Hindlimb muscle (tissue), 1 donor: ENCODE measurements at places on chromosomes 2 and 18.

GRCh38 chr18:36314098-36314497, 16.6 kb downstream of the FHOD3 start:
- DNase-seq, result no peak

GRCh38 chr18:47417807-47418206, 166.3 kb upstream of the SKOR2 start:
- DNase-seq, result peak; percentile 18

- DNase-seq, result peak; percentile 76
Observed at GRCh38 chr18:24659827-24660720, 199.6 kb downstream of the HRH4 start.

DNA sequence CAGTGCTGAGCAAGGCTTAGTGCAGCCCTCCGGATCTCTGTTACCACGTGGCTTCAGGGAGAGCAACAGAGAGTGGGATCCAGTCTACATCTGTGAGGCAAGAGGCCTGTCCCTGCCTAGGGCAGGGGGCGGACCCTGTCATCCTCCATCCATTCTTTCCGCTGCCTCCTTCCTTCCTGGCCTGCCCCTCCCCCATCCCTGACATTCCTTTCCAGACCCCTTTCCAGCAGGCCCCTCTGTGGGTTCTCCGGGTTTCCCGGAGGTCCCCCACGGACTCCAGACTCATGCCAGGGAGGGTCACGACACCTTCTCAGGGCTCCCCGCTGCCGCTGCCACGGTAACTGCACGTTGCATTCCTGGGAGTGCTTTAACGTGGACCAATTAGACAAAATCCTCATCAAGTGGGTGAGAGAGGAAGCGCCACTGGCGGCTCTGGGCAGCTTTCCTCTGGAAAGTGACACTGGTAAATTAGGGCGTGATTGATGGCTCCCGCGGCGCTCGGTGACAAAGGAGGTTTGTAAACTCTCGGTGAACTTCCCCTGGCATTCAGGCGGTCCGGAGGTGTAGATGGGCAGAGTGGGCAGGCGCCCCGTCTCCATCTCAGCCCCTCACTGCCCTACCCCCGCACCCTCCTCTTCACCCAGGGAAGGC, 11.4 kb downstream of the ATOH8 start:
- no peak for DNase-seq

- no peak for DNase-seq
Observed at GRCh38 chr2:69166812-69167468, 154.0 kb downstream of the ANTXR1 start.

- DNase-seq, result no peak
Observed at GRCh38 chr2:240701736-240702639, 10.3 kb downstream of the AQP12A start.
